ENCODE measurements at places on chromosomes 2 and 18.

DNA sequence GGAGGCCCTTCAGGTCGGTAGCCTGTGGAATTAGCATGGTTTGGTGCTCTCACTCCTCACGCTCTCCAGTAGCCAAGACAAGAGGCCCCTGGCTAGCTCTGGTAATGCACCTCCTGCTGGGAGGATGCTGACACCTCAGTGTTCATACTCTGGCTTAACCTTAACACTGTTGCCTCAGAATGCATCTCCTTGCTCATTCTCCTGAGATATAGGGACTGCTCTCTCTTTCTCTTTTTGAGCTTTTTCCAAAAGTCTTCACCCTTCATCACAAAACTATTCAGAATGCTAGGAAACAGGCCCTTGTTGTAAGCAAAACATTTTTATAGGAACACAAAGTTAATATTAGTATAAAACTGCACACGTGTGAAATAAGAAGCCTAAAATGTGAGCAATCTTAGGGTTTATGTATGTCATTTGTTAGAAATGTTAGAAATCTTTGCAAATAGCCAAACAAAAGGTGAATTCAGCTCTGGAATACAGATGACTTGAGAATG, 17.3 kb upstream of the IMPA2 start:
- DNase-seq = no peak

DNA sequence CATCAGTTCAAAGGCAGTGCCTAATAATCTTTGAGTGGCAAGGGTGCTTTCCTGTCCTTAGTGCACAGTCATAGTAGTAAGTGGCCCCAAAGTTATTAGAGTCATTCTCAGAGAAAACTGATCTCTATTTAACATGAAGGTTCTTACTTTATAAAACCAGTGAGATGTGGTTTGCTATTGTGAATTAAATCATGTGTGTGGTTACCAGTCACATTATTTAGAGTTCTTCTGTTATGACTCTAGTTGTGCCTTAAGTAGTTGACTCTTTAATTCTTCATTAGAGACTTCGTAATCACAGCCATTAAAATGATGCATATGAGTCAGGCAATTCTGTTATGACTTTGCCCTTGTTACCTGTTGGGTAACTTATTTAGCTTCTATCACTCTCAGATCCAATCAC, 1392.9 kb upstream of the ACVR2A start:
- no peak for DNase-seq

DNA sequence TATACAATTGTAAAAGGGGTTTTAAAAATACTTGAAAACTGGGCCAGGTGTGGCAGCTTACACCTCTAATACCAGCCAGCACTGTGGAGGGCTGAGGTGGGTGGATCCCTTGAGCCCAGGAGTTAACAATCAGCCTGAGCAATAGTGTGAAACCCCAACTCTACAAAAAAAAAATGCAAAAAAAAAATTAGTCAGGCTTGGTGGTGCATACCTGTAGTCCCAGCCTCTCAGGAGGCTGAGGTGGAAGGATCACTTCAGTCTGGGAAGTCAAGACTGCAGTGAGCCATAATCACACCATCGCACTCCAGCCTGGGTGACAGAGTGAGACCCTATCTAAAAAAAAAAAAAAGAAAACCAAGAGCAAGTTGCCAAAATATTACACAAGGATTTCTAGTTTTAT, 182.7 kb downstream of the UBE2E3 start:
- DNase-seq = no peak

GRCh38 chr18:39318462-39318861, 1752.9 kb upstream of the CELF4 start:
- DNase-seq = no peak

DNA sequence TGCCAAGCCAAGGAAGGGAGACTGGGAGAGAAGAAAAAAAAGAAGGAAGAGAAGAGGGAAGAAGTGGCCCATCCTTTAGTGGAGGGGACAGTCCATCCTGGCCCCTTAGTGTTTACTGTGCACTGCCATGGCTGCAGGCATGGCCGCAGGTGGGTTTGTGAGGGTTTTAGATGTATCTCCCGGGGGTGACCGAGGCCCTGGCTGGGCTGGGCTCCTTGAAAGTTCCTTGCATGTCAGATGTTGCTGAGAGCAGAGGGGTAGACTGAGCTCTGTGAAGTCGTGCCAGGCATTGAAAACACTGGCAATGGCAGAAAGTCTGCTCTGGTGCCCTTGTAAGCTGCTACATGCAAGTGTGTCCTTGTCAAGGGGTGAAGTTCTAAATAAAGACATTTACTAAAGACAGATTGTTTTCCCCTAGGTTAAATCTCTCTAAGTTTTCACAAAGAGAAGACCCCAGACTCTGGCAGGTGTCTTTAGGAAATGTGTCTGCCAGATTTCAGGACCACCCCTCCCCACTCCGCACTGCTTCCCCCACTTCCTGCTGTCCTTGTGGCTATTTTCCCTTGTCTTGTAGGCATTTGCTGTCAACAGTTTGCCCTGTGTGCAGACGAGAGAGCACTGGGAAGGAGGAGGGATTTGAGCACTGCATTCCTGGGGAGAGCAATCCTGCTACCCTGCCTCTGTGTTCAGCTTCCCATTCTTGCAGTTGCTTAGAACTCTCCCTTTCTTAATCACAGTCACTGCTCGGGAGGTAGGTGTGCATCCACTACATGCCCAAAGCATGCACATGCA, 68.4 kb downstream of the ACOXL start:
- DNase-seq = no peak

- DNase-seq = no peak
Measured at GRCh38 chr2:98901702-98902101, 34.3 kb downstream of the CRACDL start.

DNA sequence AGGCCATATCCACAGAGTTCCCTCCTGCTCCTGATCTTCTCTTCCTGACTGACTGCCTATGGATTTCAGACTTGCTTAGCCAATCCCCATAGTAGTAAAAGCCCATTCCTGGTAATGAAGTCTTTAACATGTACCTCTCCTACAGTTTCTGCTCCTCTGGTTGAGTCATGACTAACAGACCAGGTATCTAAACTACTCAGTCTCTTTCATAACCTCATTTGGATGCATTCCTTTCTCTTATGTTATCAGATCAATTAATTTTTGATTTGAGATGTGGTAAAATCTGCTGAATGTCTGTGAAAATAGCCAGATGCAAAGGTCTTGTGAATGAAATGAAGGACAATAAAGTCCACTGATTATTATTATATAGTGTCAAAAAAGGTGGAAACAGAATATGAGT, 198.0 kb downstream of the NBAS start:
- no peak for DNase-seq

DNA sequence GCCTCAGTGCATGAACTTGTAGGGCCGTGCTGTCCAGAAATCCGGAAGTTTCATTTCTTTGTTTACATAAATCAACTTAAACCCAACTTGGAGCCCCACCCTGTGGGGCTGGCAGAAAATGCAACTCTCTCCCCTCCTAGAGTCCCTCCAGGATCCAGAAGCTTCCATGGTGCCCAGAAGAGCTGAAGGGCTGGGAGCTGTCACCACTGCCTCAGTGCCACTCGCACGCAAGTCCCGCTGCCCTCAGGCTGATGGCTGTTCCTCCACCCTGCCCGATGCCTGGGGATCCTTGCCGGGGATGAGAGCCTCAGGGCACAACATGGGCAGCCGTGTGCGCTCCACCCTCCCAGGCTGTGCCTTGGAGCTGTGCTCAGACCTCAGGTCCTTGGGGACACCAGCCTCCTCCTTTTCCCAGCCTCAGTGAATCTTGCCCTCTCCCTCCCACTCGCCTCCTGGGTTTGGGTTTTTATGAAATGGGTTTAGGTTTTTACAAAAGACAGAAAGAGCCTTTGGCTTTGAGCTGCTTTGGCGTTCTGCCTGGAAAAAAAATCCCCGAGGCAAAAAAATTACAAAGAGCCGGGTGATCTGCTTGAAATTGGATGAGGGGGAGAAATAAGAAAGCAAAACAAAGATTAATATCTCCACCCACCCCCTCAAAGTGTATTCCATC, 155.2 kb downstream of the TWIST2 start:
- no peak for DNase-seq

GRCh38 chr2:212385241-212385640, 153.4 kb downstream of the ERBB4 start:
- no peak for DNase-seq

DNA sequence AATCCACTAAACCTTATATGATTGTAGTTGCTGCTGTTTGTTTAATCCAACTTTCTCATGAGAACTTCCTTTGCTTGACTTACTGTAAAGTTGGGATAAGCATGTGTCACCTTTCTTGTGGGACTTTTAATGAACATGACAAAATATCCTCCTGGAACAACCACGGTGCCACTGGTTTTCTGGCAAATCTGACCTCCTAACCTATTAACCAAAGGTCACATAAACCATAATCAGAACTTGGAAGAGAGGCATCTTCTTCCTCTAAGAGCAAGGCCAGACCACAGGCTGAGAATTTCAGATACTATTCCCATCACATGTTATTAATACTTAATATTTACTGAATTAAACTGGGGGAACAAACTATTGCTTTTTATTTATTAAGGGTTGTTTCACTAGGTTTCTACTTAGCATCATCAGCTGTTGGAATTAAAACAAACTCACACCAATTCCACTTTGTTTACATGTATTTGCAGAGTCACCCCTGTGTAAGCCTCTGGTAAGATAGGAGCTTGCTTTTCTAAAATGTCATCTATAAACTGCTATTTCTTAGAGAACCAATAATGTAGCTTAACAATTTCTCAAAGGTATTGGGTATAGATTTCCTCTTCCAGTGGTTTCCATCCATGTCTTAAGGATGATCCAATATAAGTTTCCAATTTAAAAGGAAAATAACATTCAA, 2.2 kb downstream of the SLC40A1 start:
- no peak for DNase-seq

GRCh38 chr2:67453310-67453709, 56.2 kb downstream of the ETAA1 start:
- DNase-seq = no peak

DNA sequence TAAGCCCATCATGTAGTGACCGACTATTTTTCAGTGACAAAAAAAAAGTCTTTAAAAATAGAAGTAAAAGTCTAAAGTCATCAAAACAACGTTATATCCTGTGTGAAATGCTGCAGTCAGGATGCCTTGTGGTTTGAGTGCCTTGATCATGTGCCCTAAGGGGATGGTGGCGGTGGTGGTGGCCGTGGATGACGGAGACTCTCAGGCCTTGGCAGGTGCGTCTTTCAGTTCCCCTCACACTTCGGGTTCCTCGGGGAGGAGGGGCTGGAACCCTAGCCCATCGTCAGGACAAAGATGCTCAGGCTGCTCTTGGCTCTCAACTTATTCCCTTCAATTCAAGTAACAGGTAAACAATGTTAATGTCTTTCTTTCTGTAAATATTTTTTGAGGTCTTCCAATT, at the start of gene CD28:
TSS of gene CD28 (plus strand) at position 237 of the 400 bp plus-strand sequence. CDS start at position 295, 58 bp downstream.
- DNase-seq = no peak

- DNase-seq = no peak
Measured at GRCh38 chr18:13726972-13727331, 479 bp downstream of the RNMT start.

- no peak for DNase-seq
Measured at GRCh38 chr2:213455316-213456008, 171.2 kb downstream of the SPAG16 start.

GRCh38 chr2:53632714-53633113, 134.9 kb upstream of the CHAC2 start:
- no peak for DNase-seq

- DNase-seq = no peak
Measured at GRCh38 chr2:112273349-112273748, 2.0 kb upstream of the ZC3H6 start.

DNA sequence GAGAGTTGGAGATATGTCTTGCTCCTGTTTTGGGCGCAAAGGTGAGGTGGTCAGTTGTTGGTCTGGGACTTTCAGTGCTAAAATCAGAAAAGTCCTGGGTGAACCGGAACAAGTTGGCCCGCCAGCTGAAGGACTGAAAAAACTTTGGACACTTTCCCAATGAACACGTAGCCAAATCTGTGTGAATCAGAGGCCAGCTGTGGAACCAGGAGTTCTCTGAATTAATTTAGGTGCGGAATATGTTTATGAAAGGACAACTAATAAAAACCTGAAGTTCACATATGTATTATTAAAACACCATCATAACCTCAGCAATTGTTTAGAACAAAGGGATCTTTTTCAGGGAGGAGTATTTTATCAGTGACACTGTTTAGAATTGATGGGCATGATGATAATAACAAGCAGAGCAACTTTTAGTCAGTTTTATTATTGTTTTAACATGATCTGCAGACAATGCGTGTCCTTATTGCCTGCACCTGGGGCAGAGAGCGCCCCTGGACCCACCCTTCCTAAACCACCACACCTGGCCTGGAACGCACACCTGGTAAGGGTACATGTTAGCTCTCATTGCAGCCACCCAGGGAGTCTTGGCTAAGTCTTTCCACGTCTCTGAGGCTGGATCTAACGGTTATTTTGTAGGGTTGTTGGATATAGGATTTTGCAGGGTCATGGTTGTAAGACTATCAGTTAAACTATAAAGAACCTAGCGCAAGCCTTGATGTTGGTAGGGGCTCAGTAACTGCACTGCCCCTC, 9.9 kb upstream of the ODC1 start:
- no peak for DNase-seq

Measured in DMS 273 treated with DMSO at 0.1 percent for 48 hours (cell line).